CD4-positive, alpha-beta T cell treated with Interleukin-21 for 1 hour (primary cell): ENCODE measurements at places on chromosomes 7 and 10.

DNA sequence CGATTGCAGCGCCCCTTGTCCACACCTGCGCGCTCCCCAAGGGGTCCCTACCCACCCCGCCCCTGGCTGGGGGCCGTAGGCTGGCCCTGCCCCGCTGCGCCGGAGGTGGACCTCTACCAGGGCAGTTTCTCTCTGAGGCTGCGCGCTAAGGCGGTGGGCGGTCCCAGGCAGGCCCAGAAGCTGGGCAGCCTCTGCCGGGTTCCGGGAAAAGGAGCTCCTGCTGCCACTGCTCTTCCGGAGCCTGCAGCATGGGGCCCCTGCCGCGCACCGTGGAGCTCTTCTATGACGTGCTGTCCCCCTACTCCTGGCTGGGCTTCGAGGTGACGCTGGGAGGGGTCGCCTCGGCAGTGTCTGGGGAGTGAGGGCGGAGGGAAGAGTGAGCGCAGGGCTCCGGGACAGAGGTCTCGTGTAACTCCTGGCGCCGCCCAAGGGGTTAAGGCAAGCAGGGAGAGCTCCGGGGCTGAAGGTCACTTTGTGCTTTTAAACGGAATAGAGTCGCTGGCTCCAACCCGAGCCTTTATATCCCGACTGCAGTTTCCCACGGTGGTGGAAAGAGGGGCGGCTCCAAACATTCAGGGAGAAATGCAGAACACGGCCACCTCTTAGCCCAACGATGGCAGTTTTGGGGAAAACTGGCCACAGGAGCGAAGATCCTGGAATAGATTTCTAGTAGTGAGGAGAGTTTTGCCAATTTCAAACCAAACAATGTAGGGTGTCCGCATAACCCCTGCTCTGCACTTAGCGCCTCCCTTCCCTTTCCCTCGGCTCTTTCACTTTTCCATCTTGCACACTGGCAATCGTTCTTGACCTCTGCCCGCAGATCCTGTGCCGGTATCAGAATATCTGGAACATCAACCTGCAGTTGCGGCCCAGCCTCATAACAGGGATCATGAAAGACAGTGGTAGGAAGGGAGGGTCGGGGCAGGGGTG, at the start of gene GSTK1:
TSS of gene GSTK1 (plus strand) at position 176 of the 930 bp plus-strand sequence. CDS start at position 249, 73 bp downstream.
- peak; percentile 85 for DNase-seq

GRCh38 chr7:75993689-75994387, 557 bp downstream of the TMEM120A start:
- DNase-seq = peak; percentile 11

DNA sequence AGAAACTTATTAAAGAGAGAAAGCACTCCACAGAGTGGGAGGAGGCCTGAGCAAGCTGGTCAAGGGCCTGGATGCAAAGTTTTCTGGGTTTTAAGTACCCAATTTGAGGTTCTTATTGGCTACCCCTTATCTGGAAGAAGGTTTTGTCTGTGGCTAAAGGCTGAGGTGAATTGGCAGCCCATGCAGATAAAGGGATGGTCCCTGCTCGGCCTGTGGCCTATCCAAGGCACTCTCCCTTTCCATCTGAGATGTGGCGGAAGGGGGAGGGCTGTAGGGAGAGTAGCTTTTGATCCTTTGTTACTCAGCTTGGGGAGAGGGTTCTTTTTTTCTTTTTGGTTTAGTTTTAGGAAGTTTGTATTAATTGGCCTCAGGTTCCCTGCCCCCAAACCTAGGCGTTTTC, 465.1 kb downstream of the ATRNL1 start:
- no peak for DNase-seq

DNA sequence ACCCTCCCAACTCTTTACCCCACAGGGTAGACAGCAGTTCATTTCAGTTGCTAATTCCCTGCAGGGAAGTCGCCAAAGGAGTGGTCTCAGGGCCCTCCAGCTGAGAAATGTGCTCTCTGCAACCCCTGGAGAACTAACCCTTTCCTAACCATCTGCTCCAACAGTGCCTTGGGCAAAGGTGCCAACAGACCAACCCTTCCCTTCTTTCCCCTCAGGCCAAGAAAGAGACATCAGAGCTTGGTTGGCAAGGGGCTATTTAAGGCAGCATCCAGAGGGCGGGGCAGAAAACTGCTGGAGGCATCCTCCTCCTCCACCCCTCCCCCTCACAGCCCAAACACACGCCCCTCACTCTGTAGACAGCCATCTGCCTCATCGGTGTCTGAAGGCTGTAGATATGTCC, 1.7 kb downstream of the SORBS1 start:
- DNase-seq = no peak

- no peak for DNase-seq
Observed at GRCh38 chr7:4837803-4838625, 23.8 kb downstream of the PAPOLB start.

DNA sequence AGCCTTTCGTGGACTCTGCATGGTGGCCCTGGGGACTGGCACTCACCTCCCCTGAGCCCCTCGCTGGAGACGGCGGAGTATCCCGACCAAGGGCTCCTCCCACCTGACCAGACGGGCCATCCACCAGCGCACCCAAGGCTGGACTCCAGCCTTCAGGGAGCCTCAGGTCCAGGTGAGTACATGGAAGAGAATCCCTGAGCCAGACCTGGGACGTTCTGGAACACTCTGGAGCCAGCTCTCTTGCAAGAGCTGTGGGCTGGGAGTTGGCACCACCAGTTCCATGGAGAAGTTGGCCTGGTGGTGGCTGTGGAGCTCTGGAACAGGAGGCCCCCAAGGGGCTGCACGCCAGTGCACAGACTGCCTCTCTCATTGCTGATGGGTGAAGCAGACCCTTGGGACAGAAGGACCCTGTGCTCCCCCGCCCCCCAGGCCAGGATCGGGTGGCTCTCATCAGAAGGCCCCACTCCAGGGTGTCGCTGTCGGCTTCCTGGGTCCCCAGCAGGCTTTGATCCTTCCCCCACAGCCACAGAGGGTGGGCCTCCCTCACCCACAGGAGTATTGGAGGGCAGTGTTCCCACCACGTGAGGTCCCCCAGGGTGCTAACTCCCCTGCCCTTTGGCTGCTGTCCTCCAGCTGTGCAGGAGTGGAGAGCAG, 189.9 kb downstream of the EBF3 start:
- no peak for DNase-seq

DNA sequence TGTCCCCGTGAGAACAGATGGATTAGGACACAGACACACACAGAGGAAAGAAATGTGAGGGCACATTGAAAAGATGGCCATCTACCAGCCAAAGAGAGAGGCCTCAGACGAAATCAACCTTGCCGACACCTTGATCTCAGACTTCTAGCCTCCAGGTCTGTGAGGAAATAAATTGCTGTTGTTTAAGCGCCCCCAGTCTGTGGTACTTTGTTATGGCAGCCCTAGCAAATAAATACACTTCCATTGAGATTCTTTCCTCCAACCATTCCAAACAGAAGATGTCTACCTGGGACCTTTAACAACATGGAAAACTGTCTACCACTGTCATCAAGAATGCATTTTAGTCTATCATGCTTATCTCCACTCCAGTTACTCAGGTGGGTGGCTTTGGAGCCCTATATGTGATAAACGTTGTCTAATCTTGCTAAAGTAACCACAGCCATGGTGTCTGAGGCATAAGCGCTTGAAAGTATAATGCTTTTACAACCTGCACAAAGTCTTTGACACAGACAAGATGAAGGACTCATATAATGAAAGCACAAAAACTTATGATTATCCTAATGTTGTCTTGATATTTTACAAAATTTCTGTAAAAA, 244.3 kb downstream of the MTERF1 start:
- no peak for DNase-seq

DNA sequence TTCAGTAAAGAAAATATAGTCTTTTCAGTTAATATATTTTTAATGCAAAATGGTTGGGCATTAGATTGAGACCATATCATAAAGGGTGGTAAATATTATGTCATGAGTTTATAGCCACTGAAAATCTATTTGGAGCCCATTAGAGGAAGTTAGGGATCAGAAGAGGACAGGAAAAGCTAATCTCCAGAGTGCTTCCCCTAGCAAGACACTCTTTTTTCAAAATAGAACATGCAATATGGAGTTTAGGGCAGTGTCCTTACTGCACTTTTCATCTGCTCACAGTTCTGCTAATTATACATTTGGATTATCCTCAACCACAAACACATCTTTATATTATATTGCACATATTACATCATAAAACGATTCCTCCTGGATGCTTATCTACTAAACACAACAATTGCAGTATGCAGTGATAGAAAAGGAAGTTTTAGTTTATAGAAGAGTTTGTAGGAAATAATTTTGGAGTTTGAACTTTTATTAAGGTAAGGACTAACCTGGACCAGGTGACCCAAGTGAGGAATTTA, 159.8 kb downstream of the PHF14 start:
- no peak for DNase-seq

DNA sequence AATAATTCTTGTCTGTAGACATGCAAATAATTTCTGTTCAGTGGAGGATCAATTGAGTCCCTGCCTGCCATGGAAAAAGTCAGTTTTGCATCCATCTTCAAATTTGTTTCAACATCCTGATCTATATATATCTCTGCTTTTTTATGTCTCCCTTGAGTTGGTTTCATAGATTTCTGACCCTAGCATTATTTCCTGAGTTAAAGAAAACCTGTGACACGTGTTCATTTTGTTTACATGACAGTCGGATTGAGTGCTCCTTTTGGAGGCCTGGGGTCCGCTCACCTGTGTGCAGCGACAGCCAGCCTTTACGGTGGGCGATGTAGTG, 674 bp downstream of the MRPS24 start:
- DNase-seq = no peak

DNA sequence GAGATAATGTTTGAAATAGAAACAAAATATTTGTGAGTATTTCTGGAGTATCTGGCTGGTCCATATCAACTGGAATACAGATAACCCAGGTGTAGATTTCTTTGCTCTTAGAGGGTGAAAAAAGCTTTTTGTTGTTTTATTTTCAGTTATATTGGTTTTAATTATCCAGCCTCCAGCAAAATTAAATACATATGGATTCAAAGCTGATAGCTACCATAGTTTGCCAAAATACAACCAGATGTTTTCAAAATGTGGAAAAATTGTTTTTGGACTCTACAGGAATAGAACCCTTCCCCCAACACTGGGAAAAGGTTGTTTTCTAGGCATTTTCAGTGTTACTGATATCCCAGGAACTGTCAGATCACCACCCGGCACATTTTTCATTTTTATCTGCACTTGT, 30.1 kb downstream of the LRRC17 start:
- no peak for DNase-seq

DNA sequence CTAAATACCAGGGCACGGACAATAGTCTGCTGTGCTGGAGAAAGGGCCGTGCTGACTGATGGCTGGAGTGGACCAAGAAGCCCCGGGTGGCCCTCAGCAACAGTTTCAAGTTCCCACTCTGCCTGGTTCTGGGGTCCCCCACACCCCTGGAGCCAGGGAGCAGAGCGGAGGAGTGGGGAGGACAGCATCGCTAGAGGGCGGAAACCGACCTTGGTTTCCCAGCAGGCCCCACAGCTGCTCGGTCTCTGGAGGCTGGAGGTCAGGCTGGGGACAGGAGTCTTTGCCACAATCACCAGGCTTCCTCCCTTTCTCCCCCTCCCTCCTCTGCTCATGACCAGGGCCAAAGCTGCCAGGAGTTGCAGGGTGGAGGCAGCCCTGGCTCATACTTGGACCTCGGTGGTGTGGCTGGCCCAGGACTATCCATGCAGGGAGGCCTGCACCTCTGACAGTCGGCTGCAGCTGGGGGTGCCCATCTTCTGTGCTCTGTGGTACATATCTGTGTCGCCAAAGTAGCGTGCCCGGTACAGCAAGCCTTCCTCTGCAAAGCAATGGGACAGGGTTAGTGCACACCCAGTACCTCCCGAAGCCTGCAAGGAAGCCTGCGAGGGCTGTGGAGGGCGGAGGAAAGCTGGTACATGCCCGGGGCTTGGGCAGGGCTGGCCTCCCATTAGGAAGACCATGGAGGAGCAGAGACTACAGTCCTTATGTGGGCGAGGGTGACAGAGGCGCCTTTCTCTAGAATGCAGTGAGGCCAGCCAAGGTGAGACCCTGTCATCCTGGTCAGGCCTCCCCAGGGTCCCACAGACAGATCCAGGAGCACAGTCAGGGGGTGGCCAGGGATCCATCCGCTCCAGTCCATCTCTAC, 19.1 kb downstream of the DNAJB12 start:
- DNase-seq = peak; percentile 61

DNA sequence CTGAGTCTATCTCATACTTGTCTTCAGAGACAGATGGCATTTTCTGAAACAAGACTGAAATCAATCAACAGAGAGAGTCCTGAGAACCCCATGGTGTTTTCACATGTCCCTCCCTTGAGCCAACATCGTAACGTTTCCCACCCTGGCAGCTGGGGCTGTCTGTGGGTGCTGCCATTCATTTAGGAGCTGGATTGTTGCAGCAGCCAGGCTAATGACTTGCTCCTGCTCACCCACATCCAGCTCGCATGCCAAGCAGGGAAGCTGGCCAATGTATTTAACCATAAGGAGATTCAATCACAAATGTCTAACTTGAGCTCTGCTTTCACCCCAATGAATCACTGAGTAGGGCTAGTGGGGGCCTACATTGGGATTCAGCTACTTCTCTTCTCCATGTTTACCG, 146.1 kb downstream of the ADRA2A start:
- no peak for DNase-seq

GRCh38 chr10:112605063-112605462, 158.0 kb downstream of the VTI1A start:
- no peak for DNase-seq

- DNase-seq = no peak
Observed at GRCh38 chr10:93815304-93816096, 57.8 kb downstream of the LGI1 start.

DNA sequence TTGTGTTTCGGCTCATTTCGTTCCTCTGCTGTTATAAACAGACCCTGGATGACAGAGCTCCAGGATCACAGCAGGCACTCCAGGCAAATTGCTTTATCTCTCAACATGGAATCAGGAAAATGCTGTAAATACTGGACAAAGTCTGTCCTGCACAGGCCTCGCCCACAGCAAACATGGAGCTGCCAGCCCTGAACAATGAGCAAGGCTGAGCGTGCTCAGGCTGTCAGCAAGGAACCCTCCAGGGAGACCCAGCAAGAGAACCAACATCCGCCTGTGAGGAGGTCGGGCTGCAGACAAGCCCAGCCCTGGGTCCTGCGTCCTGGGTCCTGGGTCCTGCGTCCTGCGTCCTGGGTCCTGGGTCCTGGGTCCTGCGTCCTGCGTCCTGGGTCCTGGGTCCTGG, 180.8 kb downstream of the PTPRN2 start:
- DNase-seq = no peak

GRCh38 chr10:78382772-78383171, 349.1 kb downstream of the RPS24 start:
- no peak for DNase-seq

GRCh38 chr7:20393021-20393610, 62.4 kb downstream of the ITGB8 start:
- no peak for DNase-seq

GRCh38 chr7:135960709-135961451, 16.3 kb downstream of the MTPN start:
- no peak for DNase-seq

DNA sequence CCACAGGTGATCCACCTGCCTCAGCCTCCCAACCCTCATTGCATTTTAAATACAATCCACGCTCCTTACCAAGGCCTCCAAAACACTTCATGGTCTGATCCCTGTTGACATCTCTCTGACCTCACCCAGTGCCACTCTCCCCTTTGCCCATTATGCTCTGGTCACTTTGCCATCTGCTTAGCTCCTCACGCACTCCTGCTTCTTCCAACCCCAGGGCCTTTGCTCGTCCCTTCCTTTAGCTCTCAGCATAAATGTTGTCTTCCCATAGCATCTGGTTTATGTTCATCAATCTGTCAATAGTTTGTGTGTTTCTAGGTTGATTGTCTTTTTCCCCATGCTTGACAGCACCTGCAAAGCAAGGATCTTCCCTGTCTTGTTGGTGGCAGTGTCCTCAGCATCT, 14.1 kb downstream of the NPFFR1 start:
- no peak for DNase-seq
